Caudate nucleus (tissue), 63 donors: ENCODE measurements at places on chromosomes 5 and 9.

DNA sequence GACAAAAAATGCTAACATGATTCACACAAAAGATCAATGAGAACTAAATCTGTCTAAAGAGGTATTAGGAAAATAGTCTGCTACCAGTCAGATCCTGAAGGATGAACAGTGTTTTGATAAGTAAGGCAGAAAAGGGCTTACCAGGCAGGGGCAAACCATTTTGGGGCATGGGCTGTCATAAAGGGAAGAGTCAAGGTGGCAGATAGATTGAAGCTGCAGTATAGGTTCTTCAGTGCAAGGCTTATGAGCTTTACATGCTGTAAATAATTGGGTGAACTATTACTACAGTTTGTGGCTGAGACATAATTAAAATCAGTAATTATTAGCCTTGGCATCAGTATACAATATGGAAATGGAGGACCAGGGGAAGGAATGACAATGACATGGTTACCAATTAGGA, 21.8 kb downstream of the CSNK1A1 start:
- DNase-seq: no peak

GRCh38 chr9:33517373-33517772, 6.7 kb upstream of the ANKRD18B start:
- peak; percentile 7 for DNase-seq

- no peak for DNase-seq
These were observed 460.8 kb downstream of the MTRR start for GRCh38 chr5:8329773-8330172.

DNA sequence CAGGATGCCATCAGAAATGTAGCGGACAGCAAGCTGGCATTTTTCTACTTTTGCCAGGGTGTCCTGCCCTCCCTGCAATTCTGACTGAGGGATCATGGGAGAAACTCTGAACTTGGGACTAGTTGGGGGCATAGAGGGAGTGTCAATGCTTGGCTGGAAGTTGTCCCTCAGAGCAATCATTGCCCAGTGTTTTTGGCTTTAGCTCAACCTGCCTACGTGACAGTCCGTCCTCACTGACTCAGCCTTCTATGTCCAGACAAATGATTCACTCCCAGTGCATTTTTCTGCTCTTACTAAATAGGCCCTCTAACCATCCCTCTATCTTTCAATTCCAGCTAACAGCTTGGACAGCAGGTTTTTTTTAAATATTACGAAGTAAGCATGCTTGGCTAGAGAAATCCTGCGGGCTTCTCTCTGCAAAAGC, 627.4 kb downstream of the TLR4 start:
- no peak for DNase-seq
